ENCODE measurements at places on chromosomes 4 and X.

GRCh38 chrX:33178690-33179089, 32.7 kb downstream of the DMD start:
- no peak for DNase-seq

GRCh38 chr4:27357283-27357682, 496.6 kb downstream of the STIM2 start:
- DNase-seq = no peak

DNA sequence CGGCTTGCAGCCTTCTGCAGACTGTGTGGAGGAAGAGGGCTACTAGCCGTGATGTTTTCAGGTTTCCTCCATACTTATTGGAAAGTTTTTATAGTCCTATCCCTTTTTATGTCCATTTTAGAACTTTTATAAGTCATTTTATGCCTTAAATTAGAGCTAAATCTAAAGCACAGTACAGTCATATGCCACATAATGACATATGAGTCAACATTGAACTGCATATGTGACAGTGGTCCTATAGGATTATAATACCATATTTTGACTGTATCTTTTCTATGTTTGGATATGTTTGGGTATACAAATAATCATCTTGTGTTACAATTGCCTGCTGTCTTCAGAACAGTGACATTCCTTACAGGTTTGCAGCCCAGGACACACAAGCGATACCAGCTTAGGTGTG, 200.2 kb downstream of the SPRY1 start:
- DNase-seq = no peak

- DNase-seq = no peak
Observed at GRCh38 chrX:42495139-42495538, 282.8 kb downstream of the PPP1R2C start.

DNA sequence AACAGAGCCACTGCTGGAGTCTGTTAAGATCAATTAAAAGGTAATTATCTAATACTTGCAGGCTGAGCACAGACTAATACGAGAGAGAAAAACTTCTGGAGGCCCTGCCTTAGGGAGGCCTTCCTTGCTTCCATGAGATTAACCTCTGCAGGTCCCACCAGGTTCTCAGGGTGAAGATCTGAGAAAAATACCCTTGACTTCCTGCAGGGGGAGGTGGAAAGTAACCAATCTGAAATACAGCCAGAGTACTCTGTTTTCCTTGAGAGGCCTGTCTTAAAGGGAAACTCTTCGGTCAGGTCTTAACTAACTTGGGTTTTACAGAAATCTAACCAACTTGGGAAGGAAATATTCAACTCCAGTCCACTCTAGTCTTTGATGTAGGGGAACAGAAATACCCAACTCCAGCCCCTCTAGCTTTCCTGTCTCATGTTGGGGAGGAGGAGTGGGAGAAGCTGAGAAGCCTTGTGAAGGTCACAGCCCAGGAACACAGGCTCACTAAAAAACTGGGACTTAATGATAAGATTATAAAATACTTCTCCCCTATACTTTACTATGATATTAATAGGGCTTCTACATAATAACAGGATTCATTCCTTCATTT, 77.1 kb downstream of the TBCK start:
- DNase-seq = no peak

DNA sequence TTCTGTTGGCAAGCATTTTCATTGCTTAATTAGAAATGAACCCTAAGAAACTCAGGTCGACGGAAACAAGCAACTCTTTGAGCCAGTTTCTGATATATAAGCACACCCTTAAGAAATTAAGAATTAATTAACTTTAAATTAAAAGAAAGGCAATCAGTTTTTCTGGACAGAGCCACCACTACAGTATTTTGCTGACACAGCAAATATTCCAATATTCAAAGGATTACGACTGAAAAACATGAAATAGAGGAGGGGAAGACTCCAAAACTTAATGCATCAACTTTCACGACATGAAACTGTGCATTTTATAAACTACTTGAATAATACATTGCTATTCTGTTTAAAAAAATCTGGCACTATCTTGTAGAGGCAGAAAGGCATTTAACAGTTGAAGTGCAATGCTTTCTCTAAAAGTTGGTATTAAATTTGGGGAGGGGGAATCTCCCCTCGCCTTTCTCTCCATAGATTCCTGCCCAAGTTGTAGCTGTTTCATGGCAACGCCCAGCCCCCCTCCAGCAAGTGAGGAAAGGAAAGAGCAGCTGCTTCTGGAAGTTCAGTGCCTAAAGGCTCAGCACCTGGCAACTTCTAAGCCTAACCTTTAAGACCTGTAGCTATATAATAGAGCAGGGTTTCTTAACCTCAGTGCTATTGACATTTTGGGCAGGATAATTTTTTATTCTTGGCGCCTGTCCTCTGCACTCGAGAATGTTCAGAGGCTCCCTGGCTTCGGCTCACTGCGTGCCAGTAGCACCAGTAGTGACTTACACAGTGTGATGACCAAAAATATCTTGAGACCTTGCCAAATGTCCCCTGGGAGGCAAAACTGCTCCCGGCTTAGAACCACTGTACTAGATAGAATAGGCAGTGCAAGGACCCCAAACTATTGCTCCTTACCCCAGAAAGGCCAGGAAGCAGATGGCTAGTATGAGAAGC, 6.7 kb upstream of the ZCCHC18 start:
- DNase-seq = no peak

GRCh38 chr4:56371426-56372220, 15.7 kb downstream of the AASDH start:
- no peak for DNase-seq

DNA sequence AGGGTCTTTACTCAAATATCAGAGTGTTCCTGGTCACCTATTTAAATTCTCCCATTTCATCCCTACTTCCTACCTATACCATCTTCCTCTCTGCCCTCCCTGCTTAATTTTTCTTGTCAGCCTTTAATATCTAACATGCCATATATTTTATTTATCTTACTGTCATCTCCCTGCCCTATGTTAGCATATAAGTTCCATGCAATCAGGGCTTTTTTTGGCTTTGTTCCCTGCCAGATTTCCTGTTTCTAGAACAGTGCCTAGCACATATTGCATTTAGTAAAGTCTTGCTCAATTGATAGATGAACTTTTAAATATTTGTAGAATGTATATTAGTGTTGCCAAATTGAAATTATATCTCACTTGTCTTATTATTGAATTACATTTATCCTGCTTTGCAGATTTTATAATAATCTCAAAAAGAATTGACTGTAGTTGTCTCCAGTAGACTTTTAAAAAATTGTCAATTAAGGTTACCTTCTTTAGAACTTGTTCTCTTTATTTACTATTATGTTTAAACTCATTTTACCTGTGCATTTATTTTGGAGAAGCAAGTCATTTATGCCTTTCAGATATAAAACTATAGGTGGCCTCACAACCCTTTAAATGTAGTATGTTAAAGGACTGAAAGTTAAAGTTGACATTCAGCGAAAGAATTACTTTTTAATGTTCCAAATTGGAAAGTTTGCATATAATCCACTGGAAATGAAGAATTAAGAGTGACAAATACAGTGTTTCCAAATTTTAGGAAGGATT, 108.2 kb upstream of the BMPR1B start:
- DNase-seq = no peak

DNA sequence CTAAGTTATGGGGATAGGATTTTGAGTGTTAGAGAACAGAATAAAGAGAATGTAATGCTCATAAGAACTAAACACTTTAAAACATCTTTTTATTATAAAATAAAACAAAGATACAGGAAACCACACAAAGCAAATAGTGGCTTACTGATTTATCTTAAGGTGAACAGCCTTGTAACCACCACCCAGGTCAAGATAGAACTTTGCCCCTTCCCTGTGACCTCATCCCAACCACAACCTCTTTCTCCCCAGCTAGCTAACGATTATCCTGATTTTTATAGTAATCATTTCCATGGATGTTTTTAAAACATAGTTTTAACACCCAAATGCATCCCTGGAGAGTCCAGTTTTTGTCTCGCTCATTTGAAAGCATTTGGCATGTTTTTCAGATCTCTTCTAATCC, 17.0 kb downstream of the HELT start:
- no peak for DNase-seq

GRCh38 chr4:85784947-85785346, 310.0 kb downstream of the ARHGAP24 start:
- DNase-seq = no peak

GRCh38 chr4:6591313-6591712, 16.3 kb downstream of the MAN2B2 start:
- DNase-seq = no peak

- no peak for DNase-seq
Observed at GRCh38 chr4:120084327-120084726, 17.7 kb upstream of the MAD2L1 start.

- no peak for DNase-seq
Observed at GRCh38 chr4:5999830-6000365, 18.3 kb downstream of the C4orf50 start.

DNA sequence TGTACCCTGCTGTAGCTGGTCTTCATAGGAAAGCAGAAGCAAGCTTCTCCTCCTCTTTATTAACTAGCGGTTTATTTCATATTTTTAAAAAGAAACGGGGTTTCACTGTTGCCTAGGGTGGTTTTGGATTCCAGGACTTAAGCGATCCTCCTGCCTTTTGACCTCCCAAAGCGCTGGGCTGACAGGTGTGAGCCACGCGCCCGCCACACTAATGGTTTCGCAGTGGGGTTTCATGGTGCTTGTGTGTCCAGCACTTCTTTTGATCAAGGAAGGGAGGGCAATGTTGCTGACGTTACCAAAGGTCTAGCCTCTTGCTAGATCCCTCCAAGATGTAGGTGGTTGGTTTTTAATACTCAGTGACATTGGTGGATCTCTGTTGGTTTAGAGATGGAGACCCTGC, 1.4 kb downstream of the MAEA start:
- no peak for DNase-seq
